ENCODE measurements at places on chromosomes 12 and 14.

DNA sequence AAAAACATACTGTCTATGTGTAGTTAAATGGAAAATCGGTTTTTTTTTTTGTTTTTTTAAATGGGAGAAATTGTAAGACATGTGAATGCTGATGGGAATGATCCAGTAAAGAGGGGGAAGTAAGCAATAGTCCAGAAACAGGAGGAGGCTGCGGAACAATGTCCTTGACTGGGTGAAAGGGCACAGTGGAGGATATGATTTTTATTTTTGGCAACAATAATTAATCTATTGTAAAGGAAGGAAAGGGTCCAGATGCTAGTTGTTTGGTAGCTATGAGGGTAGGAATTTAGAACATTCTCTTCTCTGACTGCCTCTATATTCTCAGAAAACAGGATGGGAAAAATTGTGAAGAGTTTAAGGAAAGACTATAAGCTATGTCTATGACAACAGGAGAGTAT, 76.6 kb downstream of the RPL10L start:
- no peak for DNase-seq

DNA sequence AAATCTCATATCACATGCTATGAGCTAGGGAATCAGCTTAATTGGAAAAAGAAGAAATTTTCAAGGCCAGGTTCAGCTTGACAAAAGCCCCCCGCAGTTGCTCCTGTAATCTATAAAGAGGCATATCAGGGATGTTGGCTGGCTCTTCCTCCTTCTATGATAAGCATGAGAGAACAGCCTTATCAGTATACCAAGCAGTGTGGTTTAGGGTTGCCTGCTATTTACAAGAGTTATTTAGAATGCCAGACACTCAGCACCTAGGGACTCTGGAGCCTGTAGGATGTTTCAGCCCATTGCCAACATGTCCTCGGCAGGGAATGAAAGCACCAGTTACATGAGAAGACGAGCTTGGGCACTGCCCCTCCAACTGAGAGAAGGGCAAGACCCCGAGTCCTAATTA, 89.5 kb upstream of the TMPO start:
- no peak for DNase-seq

DNA sequence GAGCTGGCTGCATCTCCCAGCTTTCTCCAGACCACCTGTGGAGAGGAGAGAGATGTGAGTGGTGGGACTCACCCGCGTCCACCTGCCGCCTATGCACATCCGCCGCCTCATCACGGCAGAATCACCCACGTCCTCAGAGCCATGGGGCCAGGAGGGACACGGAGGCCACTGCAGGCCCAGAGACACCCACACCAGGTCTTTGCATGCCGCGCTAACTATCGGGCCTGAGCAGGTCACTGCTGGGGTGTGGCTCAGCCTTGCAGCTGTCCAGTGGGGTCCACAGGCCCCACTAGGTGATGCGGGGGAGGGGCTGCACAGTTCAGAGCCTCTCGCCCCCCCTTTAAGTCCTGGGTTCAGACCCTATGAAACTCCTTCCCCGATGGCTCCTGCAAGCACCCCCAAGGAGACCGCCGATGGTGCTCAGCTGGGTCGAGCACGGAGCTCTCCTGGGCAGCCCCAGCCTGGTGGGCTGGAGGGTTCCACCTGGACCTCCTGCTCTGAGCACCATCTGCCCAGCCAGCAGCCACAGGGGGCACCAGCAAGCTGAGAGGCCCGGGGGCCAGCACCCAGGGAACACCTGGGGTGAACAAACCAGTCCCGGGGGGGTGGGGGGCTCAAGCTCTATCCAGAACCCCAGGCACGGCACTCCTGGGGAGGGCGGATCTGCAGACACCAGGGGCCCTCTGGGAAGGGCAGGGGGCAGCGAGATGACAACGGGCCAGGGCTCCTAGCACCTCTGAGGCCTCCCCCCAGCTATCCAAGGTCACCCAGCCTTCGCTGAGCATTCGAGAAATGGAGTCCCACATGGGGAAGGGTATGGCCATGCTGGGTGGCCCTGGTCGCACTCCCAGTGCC, 34.3 kb downstream of the CCNK start:
- no peak for DNase-seq

GRCh38 chr14:46951103-46951502, 299.5 kb upstream of the RPL10L start:
- no peak for DNase-seq

- no peak for DNase-seq
Measured at GRCh38 chr14:39276005-39276404, 42.3 kb downstream of the MIA2 start.

DNA sequence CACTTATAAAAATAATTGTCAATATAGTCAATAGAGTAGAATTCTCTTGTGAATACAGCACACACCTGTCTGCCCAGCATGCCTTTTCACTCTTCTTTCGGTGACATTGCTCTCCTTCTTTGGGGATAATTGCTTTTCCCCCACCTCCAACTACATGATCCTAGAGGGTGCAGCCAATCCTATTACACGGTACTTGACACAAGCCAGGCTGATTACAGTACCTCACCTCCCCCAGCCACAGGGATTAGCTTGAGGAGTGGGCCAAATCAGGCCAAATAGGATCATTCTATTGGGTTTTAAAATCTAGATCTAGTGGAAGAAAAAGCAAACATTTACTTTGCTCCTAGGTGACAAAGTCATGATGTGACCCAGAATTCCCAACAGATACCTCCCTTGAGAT, 16.8 kb upstream of the NFYB start:
- no peak for DNase-seq

GRCh38 chr14:90815822-90816662, at the start of gene TTC7B:
TSS of gene TTC7B (minus strand) at chr14:90816430. CDS start at chr14:90816295, 135 bp downstream.
- DNase-seq, result no peak

- no peak for DNase-seq
Measured at GRCh38 chr12:127150956-127151355, 1116.0 kb upstream of the TMEM132C start.

GRCh38 chr12:80129895-80130530, 30.7 kb downstream of the OTOGL start:
- no peak for DNase-seq

GRCh38 chr12:49789992-49790391, 38.2 kb downstream of the NCKAP5L start:
- DNase-seq, result no peak

DNA sequence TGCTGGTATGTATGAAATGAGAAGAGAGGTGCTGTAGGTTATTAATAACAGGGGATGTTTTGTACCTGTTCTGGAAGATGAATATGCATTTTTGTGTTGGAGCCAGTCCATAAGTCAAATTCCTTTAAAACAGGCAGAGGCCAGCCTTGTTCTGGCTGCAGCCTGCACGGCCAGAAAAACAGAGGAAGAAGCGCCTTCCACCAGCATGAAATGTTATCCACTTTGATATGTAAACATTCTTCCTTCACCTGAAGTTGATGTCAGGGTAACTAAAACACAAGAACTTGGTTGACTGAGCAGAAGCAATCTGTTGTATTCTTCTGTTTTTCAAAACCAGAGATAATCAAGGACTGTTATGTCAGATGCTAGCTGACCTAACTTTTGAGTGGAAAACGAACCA, 237.9 kb upstream of the PLEKHG7 start:
- no peak for DNase-seq

Data from CD8-positive, alpha-beta T cell (primary cell).